ENCODE measurements at places on chromosomes 5 and 9.

GRCh38 chr5:176542135-176542595 lies 5.0 kb upstream of the RNF44 start:
- no peak for DNase-seq

GRCh38 chr5:142920849-142921612 lies 150.9 kb downstream of the ARHGAP26 start:
- no peak for DNase-seq

GRCh38 chr5:157233515-157233914 lies 32.4 kb upstream of the CYFIP2 start:
- no peak for DNase-seq

- no peak for DNase-seq
Observed at GRCh38 chr5:100762108-100762507, 141.0 kb downstream of the ST8SIA4 start.

DNA sequence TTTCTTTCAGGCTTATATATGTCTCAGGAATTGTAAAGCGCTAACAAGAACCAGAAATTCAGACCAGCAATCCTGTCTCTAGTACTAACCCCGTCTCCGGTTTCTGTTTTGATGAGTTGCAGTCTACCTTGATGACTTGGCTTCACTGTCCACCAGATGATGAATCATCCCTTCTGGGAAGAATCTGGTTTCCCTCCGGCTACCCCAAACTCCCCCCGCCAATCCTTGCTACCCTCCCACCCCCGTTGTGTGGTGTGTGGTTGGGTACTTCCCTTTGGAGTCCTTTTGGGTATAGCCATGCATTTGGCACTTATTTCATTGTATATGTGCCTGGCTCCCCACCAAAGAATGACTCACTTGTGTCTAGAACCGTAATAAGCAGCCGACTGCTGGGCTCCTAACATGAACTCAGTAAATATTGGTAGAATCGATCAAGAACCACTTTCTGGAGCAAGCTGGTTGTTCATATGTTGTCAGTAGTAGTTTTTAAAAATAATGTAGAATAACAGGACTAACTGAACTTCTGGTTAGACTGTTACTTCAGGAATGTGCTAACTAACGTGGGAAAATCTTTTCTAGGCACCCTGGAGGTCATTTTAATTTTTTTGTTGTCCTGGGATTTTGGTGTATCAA lies 8.3 kb upstream of the TGFBI start:
- no peak for DNase-seq

DNA sequence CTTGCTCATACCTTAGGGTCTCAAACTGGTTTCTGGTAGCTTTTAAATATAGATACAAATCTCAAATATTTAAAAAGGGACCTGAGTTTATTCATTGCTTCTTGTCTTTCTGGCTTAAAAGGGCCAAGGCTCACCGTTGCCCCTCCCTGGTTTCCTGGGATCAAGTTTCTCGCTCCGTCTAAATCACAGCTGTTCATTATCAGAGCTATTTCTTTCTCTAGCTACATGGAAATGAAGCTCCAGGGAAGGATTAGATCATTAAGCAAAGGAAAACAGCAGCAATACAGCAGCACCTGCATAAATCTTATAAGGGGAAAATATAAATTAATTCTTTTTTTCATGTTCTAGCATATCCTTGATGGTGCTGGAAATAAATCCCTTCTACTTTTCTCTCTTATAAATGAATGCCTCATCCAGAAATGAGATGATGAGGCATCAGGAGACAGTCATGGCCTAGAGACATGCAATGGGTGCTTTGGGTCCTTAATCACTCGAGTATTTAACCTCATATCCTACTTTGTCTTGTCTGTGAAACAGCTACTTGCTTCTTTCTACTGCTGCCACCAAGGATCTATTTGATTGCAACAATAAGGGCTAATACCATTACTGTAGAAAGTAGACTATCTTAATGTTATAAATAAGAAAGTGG lies 320.1 kb downstream of the TRPM3 start:
- DNase-seq = no peak

DNA sequence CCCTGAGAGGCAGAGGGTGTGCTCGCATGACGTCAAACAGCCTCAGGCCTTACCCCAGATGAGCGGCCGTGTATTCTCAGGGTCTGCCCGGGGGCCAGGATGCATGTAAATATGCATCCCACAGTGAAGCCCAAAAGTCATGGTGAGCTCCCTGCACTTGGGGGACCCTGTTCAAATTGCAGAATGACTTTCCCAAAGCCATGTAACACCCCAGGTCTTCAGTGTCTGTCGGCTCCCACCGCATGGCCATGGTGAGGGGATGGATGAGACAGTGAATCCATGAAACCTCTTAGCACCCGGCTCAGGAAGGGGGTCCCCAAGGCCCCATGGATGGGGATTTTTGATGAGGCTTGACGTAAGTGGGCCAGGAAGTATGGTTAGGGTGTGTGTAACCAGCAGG lies 9.3 kb upstream of the COL5A1 start:
- DNase-seq = peak; percentile 22

- no peak for DNase-seq
Observed at GRCh38 chr5:113067635-113068344, 91.2 kb downstream of the DCP2 start.

- DNase-seq = no peak
Observed at GRCh38 chr5:134945041-134945440, 22.7 kb upstream of the CATSPER3 start.

GRCh38 chr9:108545436-108545835 lies 310.4 kb downstream of the ACTL7B start:
- DNase-seq = no peak

- DNase-seq = no peak
Observed at GRCh38 chr5:107574287-107574686, 96.5 kb downstream of the EFNA5 start.

DNA sequence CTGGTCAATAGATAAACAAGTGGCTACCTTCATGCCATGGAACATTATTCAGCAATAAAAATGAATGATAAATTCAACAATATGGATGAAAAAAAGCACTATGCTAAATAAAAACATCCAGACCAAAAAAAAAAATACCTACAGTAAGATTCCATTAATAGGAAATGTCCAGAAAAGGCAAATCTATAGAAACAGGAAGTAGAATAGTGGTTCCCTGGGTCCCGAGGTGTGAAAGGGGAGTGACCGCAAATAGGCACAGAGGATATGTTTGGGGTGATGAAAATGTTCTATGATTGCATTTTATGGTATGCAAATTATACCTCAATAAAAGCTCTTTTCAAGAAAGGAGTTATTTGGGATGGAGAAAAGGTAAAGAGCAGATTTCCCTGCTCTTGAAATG lies 3.6 kb upstream of the GPR151 start:
- no peak for DNase-seq

DNA sequence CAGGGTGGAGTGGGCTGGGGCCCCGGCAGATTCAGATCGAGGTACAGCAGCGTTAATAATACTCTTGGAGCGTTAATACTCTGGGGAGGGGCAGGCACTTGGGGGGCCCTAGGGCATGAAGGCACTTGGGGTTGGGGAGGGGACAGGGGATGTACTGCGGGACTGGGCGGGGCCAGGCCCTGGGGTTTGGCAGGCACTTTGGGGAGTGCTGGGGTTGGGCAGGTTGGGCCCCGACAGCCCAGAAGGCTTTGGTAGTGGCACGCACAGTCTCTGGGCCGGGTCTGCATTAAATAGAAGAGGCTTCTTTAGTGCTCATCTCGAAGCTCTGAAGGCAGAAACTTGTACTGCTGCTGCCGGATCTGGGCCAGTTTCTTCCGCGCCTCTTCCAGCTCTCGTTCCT lies 7.8 kb upstream of the TPM2 start:
- DNase-seq = no peak

DNA sequence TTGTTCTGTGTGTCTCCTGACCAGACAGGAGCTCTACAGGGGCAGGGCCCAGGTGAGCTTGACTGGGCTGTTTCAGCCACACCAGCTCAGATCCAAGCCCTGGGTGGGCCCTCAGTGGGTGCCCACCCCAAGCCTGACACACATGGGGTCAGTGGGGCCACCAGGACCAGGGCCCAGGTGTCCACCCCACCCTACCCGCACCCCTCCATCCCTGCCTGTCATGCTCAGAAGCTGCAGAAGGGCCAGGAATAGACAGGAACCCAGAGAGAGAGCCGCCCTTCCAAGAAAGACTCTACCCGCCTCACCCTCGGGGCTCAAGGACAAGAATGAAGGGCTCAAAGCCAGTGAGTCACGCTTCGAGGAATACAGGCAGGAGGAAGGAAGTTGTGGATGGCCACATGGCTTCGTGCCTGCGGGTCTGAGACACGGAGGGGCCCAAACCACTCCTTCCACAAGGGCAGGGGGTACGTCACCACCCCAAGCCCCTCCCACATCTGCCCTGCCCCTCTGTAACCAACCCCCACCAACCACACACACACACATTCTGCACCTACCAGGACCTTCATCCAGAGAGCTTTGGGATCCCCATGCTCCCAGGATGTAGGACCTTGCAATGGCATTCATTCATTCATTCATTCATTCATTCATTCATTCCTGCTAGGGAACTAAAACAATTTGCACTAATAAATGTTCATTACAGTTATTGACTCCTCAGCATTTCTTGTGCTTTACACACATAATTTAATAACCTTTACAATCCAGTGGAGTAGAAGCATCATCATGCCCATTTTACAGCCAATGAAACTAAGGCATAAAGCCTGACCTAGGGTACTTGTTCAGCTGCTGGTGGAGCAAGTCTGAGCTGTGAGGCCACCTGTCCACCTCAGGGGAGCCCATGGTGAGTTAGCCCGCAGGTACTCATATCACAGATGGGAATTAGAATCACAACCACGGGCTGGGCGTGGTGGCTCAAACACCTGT lies 55.9 kb upstream of the STXBP1 start:
- DNase-seq = peak; percentile 86

DNA sequence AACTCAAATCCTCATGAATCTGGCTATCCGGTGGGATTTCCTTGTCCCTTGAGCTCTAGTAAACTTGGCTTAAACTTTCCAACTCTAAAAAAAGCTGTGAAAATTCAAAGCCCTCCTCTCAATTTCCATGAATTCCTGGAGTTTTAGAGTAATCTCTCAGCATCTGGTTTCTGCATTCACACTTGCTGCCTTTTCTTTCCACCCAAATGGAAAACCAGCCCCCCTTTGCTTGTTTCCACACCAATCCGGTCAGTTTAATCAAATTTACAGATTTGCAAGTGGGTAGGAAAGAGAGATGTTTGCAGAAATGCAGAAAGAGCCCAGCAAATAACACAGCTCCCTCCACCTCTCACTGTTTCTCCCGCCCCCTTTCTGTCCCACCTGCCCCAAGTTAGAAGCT lies 91.1 kb downstream of the ENC1 start:
- DNase-seq = no peak

- no peak for DNase-seq
Observed at GRCh38 chr9:25397746-25398145, 280.5 kb downstream of the TUSC1 start.

DNA sequence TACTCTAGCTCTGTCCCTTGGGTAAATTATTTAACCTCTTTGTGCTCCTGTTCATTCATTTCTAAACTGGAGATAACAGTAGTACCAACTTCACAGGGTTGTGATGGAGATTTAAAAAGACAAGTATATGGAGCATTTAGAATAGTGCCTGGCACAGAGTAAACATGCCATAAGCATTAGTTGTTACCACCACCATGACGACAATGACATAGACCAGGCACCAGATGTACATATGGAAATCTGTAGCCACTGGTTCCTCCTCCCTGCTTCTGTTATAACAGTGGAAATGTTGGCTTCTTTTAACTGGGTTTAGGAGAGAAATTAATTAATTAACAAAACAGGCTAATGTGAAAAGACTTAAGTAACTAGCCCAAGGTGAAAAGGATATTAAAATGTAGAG lies 217.5 kb downstream of the DENND1A start:
- DNase-seq = no peak
